Right cardiac atrium (tissue), 5 donors: ENCODE measurements at places on chromosomes 3 and 15. TPM values are rescaled to one million over a fixed set of nuclear protein-coding genes. Genes with fewer than 3 reads are reported as not detected.

The LMCD1 gene
- total RNA-seq, result 53.5 TPM

The CLRN1 gene
- total RNA-seq, result not detected

The CCR3 gene
- total RNA-seq, result not detected

The PLA2G4F gene
- 3.0 TPM for total RNA-seq

The CD200 gene
- total RNA-seq, result 3.4 TPM

The GUCA1C gene
- total RNA-seq, result not detected

The CHST13 gene
- 0.19 TPM for total RNA-seq

The CSTA gene
- 3.7 TPM for total RNA-seq

The INSYN1 gene
- total RNA-seq, result 109 TPM

The RCCD1 gene
- 14.8 TPM for total RNA-seq

The ROBO1 gene
- 16.2 TPM for total RNA-seq

The GOLGA6L7 gene
- not detected for total RNA-seq

The CHAC1 gene
- total RNA-seq, result 1.6 TPM

The IGSF10 gene
- total RNA-seq, result 12.5 TPM

The SGO1 gene
- 0.25 TPM for total RNA-seq

The PRR20G gene
- total RNA-seq, result not detected

The CYP11A1 gene
- total RNA-seq, result 1.1 TPM

The RRP9 gene
- total RNA-seq, result 9.7 TPM

The STARD9 gene
- total RNA-seq, result 10.9 TPM

The LTK gene
- total RNA-seq, result 1.4 TPM

The SPINK8 gene
- not detected for total RNA-seq

The GOLGA6A gene
- total RNA-seq, result not detected

The HESX1 gene
- total RNA-seq, result 0.34 TPM

The ISL2 gene
- not detected for total RNA-seq

The CCR9 gene
- total RNA-seq, result not detected

The GOLGA6B gene
- total RNA-seq, result not detected

The NSMCE3 gene
- 6.6 TPM for total RNA-seq

The PLSCR5 gene
- not detected for total RNA-seq

The C3orf49 gene
- total RNA-seq, result not detected

The C2CD4B gene
- 1.8 TPM for total RNA-seq

The FBXW12 gene
- total RNA-seq, result not detected

The ACKR2 gene
- total RNA-seq, result 1.5 TPM

The EDC3 gene
- 15.4 TPM for total RNA-seq
